ENCODE measurements at places on chromosomes 3 and 15.

DNA sequence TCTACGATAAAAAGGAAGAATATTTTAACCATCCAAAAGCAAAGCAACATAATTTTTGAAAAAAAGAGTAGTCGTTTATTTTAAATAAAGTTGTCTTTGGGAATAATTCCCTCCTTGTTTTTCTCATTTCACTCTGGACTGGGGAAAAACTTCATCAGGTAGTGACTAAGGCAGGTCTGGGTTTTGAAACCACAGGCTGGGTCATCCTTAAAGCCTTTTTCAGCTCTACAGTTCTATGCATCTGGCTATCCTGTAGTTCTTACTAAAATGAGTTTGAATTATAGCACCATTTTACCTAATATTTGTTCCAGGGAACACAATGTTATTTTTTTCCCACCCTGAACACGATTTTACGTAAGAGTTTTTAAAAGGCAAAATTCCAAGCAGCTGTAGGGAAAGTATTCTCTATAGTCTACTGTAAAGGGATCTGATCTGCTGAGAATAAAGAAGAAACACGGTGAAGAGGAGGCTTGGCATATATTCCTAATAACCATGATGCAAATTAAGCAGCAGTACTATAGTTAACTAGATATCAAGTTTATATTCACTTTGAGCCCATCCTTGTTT is 107.7 kb downstream of the OSBPL10 start:
- no peak for DNase-seq

DNA sequence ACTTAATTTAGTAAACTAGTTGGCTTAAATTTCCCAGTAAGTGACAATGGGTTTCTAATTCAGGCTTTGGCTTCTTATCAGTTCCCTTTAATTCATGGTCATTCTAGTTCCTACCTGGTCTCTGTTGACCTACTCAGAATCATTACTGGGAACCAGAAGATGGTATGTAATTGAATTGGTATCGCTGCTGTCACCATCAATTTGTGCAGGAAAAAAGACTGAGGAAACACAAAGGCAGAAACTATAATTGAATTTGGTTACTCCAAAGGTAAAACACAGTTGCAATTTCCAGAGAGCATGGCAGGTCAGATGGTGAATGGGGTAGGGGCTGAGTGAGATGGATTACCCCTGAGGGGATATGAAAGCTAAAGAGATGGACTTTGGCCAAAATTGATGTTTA is 226.5 kb upstream of the GAP43 start:
- DNase-seq: no peak

DNA sequence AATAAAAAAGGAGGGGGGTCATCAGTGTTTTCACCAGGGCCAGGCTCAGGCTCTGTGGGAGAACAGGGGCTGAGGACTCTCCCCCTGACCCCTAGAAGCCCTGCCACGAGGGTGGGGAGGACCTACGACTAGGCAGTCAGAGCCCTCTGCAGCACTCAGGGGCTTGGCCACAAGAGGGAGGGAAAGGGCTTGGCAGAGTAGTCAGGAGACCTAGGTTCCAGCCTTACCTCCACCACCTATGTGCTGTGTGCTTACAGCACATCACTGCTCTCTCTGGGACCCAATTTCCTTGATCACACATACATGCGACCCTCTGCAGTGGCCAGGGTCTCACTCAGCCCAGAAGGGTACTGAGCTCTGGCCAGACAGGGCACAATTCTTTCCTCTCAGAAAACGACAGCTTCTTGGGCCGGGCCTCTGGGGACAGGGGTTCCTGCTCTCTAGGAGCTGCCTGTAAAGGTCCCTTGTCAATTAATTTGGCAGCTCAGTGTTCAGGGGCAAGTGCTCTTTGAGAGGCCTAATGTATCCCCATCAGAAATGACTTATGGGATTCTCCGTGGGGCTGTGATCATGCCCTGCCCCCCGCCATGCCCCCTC is 16.4 kb upstream of the SKIC8 start:
- no peak for DNase-seq

DNA sequence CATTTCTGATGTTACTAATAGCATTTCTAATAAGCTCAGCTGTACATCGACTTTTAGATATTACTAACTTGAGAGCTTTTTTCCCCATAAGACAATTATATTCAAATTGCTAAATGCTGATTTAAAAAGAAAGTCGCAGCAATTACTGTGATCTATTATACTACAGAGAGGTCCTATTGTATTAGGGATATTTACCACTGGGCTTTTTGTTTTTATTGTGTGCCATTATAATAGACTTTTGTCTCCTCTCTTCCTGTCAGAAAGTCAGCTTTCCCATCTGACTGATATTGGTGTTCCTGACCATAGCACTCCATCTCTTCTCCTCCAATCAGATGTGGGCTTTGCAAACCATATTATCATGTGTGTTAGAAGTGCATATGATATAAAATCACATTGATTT is 27.2 kb upstream of the RYR3 start:
- no peak for DNase-seq

- no peak for DNase-seq
Observed at GRCh38 chr3:142243134-142243533, 17.7 kb upstream of the GK5 start.

- DNase-seq: no peak
Observed at GRCh38 chr3:9199775-9200174, 49.7 kb downstream of the SRGAP3 start.

GRCh38 chr3:117400303-117400702 is 690.7 kb downstream of the TUSC7 start:
- DNase-seq: no peak

- DNase-seq: no peak
Observed at GRCh38 chr15:71889385-71889784, 79.0 kb downstream of the NR2E3 start.

- no peak for DNase-seq
Observed at GRCh38 chr3:13185737-13186434, 112.7 kb upstream of the IQSEC1 start.

DNA sequence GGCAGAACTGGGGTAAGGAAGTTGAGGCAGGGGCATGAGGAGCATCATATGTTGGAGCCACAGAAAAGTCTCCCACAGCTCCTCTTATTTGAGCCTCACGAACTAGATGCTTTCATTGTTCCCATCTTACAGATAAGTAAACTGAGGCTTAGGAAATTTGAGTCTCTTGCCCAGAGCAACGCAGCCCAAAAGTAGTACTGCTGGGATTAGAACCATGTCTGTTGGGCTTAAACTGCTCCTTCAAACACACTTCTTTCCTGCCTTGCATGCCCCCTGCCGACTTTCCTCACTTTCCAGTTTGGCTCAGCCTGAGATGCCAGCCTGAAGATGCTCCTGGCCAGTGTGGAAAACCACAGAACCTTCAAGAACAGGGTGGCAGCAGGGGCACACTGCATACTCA is 43.1 kb upstream of the SLC6A6 start:
- no peak for DNase-seq

- DNase-seq: no peak
Observed at GRCh38 chr15:63463793-63464192, 40.6 kb upstream of the USP3 start.

DNA sequence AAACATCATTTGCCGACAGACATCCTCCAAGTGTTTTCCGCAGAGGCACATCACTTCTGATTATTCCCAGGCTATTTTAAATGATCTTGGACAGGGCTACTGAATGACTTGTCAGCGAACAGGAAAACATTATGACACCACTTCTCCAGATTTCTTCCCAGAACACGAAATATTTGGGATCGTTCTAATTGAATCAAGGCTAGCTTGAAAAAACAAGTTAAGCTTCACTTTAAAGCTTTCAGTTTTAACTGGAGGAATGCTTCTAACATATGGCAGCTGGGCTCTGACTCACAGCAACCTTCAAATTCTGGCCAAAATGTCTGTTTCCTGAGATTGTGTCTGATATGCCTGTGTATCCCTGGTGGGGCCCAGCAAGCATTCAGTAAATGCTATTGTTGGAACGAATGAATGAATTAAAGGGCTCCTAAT is 127.0 kb upstream of the ICE2 start:
- DNase-seq: no peak

- no peak for DNase-seq
Observed at GRCh38 chr15:67575039-67575502, 32.6 kb downstream of the MAP2K5 start.

DNA sequence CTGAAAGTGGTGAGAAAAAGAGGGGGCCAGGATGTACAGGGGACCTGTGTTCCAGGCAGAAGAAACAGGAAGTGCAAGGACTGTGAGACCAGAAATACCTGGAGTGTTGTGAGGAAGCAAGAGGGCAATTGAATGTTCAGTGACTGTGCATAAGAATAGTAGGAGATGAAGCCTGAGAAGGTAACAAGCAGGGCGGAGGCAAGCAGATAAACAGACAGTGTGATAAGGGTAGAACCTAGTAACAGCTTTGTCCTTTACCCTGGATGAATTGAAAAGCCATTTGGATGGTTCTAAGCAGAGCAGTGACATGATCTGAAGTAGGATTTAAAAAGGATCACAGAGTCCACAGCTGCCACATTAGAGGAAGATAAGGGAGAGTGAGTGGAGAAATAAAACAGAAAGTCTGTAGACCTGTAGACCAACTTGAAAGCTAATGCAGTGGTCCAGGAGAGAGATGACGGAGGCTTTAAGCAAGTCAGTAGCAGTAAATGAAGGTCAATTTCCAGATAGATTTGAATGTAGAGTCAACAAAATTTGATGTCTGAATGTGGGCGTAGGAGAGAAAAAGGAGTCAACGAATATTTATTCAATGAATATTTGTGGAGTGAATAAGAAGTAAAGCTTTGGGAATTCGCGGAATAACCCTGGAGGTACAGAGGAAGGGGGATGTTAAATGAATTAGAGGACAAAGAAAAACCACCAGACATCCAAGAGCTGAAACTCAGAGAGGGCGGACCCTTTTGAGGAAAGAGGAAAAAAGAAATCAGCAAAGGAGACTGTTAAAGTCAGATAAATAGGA is 4.2 kb upstream of the PLOD2 start:
- DNase-seq: no peak

DNA sequence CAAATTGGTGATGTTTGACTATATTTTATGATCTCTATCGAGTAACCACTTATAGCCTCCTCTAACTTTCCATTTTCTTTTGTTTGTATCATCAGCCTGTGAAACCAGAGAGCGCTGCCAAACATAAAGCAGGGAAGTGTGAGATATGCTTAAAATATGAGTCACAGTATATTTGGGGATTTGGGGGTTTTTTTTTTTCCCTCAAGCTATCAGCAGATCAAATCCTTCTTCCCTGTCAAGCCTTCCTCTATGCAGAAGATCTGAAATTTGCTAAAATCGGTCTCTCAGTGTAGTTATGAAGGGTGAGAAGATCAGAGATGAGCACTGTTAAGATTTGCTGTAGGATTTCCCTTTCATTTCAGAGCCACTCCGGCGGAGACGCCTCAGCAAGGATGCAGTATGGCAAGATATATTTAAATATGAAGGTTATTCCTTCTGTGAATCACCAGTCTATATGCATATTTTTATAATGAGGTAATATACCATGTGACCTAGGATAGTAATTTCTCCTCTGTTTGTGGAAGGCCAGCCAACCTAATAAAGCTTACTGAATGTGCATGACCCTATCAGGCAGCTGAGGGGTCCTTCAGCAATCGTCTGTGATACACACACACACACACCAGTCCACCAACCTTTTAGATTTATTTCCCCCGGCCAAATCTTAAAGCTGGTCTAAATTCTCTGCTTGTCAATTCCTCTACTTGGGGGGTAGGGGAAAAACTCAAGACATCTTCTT is 474.1 kb downstream of the FOXP1 start:
- DNase-seq: no peak

DNA sequence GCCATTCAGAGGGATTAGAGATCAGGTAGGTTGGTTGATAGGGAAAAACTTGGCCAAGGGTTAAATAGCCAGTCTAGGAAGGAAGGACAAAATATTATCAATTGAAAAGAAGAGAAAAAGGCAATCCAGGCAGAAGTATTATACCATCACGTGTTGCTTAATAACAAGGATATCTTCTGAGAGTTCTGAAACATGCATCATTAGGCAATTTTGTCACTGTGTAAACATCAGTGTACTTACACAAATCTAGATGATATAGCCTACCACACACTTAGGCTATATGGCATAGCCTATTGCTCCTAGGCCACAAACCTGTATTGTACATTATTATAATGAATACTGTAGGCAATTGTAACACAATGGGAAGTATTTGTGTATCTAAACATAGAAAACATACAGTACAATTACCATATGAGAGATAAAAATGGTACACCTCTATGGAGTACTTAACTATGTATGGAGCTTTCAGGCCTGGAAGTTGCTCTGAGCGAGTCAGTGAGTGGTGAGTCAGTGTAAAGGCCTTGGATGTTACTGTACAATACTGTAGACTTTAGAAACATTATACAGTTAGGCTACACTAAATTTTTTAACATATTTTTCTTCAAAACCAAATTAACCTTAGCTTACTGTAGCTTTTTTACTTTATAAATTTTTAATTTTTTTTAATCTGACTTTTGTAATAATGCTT is 2.7 kb downstream of the TEX55 start:
- DNase-seq: no peak

- no peak for DNase-seq
Observed at GRCh38 chr3:15798533-15799245, 910 bp upstream of the ANKRD28 start.

- DNase-seq: no peak
Observed at GRCh38 chr3:172918568-172919296, 168.2 kb downstream of the ECT2 start.

DNA sequence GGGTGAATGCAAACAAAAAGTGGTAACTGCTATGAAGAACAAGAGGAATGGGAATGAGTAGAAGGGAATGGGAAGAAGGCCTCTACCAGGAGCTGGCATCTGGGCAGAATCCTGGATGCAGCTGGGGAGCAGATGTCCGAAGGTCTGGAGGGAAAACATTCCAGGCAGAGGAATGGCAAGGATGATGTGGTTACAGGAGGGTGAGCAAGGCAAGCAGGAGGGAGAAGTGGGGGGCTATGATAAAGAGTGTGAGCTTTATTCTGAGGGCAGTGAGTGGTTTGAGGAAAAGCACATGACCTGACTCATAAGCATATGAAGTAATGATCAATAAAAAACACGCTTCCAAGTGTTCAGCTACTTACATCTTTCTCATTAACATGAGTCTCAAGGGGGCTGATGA is 17.1 kb downstream of the SKIC8 start:
- DNase-seq: no peak

DNA sequence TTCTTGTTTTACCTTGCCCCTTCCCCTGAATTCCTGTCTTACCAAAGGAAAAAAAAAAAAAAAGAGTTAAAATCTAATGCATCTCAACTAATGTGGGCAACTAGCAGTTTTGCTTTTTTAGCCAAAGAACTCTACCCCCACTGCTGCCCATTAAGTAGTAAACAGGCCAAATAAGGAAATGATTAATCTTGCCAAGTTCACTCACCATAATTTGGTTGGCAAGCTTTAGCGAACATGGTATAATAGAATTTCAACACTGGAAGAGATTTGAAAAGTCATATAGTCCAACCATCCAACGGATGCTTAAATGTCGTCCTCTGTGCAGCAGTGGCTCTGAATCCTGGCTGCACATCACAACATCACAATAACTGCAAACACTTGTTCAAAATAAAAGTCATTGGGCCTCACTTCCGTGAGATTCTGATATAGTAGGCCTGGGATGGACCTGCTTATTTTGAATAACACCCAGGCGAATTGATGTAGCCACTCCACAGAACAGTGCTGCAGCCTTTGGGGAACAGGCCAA is 142.0 kb upstream of the UBE2E1 start:
- DNase-seq: no peak

GRCh38 chr3:184155644-184156521 is 706 bp downstream of the DVL3 start:
- DNase-seq: peak; percentile 37
